Head of caudate nucleus (tissue), 42 donors: ENCODE measurements at places on chromosomes 6 and 20.

DNA sequence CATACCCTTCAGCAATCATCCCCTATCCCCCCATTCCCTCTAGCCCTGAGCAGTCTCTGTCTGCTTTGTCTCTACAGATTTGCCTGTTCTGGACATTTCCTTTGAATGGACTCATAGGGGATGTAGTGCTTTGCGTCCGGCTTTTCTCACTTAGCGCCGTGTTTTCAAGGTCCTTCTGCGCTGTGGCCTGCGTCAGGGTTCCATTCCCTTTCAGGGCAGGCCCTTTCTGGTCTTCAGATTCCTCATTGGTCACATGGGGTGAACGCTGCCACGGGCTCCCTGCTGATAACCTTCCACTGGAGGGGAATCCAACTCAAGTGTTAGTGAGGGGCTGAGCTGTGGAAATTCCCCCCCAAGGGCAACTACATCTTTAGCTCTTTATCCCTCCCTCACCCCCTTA is 36.4 kb upstream of the APCDD1L start:
- DNase-seq: no peak

GRCh38 chr20:7939663-7940062 is 595 bp downstream of the HAO1 start:
- no peak for DNase-seq

DNA sequence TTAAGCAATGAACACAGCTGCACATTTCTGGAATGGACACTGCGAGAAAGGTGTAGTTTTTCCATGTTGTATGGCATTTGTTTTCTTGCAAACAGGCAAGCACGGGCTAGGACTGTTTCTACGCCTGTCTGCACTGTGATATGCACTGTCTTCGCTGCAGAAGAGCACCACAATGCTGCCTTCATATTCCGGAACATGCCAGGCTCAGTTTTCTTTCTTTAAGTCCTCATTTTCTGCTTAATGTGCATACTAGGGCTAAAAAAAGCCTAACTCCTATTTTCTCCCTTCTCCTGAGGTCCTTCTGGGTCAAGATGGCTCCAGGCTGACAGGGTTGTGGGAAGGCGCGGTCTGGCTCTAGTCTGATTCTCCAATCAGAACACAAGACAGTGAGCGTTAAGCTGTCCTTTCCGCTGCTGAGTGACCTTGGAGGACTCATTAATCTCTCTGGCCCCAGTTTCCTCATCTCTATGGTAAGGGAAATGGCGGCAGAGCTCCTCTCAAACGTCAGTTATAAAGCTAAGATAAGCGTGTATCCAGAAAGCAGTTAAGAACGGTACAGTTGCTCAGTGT is 379.9 kb downstream of the C6orf118 start:
- DNase-seq: peak; percentile 37

DNA sequence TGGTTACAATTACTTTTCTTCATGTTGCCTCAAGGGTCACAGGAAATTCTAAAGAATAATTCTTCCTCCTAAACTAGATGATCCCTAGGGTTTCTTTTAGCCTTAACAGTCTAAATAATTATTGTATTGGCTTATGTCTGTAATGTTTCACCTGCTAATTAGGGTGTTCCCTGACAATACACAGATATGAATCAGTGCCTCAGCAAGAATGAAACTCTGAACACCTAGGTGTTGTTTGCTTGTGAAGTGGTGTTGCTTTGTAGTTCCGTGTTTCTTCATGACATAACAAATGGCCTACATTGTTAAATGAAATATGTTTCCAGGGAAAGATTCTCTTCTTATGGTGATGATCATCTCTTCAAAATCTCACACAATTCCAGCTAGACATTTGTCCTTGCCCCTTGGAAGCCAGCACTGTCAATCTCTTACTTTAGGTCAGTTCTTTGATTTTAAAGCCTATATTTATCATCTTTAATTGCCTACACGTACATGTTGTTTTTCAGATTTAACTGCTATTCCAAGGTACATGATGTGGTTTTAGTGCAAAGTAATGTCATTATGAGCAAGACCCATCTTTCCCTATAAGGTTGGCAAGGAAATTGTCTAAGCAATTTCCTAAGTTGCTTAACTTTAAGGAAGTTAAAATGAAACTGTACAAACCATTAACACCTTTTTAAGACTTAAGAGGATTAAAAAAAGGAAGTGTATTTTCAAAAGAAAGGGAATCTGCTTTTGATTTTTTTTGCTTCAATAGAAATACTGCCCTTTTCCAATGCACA is 111.9 kb downstream of the TBC1D7 start:
- DNase-seq: no peak

- no peak for DNase-seq
These were observed 11.6 kb upstream of the HSP90AB1 start for GRCh38 chr6:44235269-44235668.
